AG09319 (cell line): ENCODE measurements at places on chromosomes 1 and 21.

GRCh38 chr1:19483261-19483660 is 2.1 kb downstream of the CAPZB start:
- DNase-seq: no peak

- no peak for DNase-seq
Observed at GRCh38 chr21:43681650-43682049, 22.3 kb downstream of the RRP1B start.

GRCh38 chr1:87426463-87427249 is 98.0 kb downstream of the LMO4 start:
- peak; percentile 3 for DNase-seq

GRCh38 chr1:205313563-205314308 is 7.8 kb downstream of the NUAK2 start:
- no peak for DNase-seq

GRCh38 chr1:66367369-66367768 is 166.6 kb upstream of the SGIP1 start:
- no peak for DNase-seq

DNA sequence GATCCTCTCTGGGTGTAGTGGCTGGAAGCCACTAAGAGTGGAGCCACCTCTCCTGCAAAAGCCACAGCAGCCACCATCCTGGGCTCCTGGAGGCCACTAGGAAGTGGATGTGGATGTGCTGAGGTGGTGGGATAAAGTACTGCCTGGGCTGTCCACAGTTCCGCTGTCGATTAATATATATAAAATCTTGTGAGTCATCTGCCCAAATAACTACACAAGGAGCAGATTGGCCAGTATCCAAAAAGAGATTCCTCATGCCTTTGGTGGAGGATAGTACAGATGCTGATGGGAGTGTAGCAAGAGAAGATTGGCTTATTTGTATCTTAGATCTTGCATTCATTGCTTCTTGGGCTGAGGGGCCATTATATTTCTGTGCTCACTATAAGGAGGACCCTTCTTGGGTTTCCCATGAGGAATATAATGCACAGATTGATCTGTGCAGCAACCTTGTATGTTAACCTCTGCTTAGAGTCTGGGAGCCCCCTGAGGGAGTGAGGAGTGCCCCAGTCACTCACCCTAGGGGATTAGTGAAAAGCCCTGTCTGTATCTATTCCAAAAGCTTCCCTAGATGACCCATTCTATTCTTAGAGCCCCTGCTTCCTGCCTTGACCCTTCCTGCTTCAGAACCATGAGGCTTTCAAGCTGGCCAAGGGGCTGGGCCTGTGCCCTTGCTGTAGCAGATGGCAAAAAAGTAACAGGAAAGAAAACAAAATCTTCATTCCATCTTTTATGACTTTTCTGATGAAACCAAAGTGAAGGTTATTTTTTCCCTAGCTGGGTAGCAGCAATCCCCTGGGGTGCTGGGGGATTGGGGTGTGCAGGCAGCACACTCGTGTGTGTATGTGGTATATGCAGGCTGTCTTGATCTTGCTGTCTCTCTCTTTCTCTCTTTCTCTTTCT is 31.7 kb downstream of the RCSD1 start:
- peak; percentile 53 for DNase-seq

DNA sequence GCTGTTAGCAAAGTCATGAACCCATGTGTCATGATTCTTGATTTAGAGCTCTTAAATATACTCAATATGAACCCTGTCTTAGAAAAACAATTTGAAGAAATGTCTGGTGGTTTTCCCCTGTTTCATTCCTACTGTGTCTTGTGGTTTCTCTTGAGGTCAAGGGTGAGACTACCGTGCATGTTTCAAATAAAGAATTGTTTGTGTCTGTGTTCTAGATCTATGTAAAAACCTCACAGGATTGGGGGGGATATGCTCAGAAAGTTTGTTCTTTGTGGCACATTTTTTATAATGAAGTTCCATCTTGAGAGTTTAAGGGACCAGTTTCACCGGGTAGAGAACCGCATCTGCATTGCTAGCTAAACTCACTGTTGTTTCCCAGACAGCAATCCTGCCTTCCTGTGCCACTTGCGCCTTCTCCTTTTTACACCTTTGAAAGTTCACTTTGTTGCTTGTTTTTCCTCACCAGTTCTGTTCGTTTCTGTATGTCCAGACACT is 30.9 kb upstream of the CACYBP start:
- DNase-seq: no peak

DNA sequence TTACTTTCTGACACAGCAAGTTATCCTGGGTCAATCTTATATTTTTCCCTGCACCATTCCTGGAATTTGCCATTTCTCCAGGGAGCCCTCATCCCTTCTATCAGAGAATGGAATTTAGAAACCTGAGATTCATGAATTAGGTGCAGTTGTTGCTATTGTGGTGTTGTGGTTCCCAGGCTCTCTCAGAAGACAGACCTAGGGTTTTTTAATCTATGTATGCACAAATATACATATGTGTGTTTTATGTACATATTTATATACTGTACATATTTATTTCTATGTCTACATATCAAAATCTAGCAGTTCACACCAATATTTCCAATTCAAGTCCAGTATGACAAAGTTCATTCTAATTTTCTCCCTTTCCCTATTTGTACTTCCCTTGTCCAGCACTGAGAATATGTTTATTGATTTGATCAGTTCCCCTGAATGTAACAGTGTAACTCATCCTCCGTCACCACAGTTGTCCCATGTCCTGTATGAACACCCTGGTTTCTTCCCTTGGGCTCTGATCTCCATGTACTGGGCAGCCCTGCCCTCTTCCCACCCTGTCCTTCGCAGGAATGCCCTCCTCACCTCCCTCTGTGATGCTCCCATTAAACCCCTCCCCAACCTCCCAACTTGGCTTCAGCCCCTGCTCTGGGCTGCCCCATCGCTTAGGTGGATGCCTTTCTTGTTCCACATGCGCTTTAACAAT is 145.5 kb downstream of the VPS13D start:
- DNase-seq: no peak

- DNase-seq: no peak
Observed at GRCh38 chr1:209622841-209623829, 29.1 kb downstream of the LAMB3 start.

GRCh38 chr21:17925000-17925610 is 105.9 kb upstream of the C21orf91 start:
- DNase-seq: no peak

DNA sequence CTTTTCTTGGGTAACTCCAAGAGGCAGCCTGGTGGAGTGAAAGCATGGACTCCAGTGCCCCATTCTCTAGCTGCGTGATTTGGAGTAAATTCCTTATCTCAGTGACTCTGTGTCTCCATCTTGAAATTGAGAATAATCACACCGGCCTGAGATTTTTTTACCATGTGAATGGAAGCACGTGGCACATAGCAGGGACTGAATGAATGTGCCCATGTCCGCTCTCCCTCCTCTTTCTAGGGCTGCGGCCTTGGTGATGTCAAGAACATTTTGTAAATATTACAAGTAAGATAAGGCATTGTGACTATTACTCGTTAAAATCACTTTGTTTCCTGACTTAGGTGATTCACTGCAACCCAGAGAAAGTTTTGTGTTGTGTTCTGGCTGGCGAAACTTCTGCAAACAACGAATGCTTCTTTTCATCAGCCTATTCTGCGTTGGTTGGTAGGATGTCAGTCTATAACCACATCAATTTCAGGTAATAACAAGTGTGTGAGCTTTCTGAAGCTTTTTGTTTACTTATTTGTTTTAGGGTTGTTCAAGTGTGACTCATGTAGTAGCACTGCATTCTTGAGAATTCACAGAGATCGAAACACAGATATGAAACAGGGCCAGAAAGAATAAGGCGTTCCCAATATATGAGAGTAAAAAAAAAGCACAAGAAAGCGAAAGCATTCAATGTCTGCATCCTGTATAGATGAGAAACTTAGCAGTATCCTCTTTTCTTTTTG is 135.7 kb upstream of the SLC45A1 start:
- DNase-seq: no peak

GRCh38 chr21:34298534-34299167 is 65.2 kb upstream of the KCNE2 start:
- no peak for DNase-seq

DNA sequence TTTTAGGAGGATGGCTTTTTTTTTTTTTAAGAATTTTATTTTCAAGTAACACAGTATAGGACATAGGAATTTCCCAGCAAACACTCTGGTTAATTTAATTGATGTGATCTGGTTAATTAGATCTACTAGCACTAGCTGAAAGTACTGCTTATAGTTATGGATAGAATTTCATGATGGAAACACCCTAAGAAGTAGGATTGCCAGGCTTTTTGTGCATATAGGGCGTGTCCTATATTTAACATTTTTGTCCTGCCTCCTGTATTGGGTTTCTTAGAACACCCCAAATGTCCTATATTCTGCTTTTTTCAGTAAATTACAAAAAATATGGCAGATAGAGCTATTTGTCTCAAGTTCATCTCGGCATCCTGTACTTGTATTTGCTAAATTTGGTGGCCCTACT is 13.5 kb upstream of the AXDND1 start:
- no peak for DNase-seq

GRCh38 chr1:109620401-109620791 is 759 bp downstream of the AMPD2 start:
- no peak for DNase-seq
